ENCODE measurements at places on chromosomes 1 and 21.
A peak's percentile ranks its signal among the peaks of the same experiment; 100 is the strongest.

DNA sequence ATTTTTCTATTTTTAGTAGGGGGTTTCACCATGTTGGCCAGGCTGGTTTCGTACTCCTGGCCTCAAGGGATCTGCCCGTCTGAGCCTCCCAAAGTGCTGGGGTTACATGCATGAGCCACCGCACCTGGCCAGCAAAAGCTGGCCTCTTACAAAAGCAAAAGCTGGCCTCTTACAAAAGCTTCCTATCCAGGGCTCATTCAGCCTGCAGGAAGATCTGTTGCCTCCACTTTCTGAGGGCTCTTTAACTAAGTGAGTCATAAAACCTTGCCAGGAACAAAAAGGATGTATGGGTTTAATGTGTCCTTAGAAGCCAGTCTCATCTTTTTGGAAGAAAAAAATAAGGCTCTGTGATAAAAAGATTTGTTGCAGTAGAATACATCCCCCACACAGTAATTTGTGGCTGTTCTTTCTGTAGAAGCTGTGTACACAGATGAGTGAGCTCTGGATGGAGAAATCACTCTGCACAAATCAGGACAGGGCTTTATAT lies 15.0 kb downstream of the HTR1D start:
- DNase-seq, result no peak

GRCh38 chr1:247089616-247090375 lies 11.2 kb upstream of the ZNF670 start:
- peak; percentile 81 for DNase-seq

DNA sequence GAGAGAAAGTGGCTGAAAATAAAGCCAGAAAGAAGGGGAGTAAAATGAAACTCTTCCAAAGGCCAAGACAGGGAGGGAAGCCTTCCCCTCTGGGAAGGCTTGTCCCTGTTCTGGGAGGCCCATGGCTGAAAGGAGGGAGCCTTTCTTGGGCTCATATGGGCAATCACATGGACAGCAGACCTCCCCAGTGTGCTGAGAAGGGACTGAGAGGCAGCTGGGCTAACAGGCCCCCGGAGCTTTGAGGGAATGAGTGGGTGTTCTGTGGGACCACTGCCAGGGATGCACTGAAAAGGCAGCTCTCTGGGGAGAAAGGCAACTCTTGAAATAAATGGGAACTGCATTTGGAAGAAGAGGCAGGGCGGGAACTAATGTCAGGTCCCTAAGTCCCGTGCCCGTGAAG lies 39.1 kb downstream of the KANK4 start:
- no peak for DNase-seq

GRCh38 chr1:186987769-186988168 lies 159.0 kb downstream of the PLA2G4A start:
- no peak for DNase-seq

Data from endodermal cell (in vitro differentiated cells).